ENCODE measurements at places on chromosomes 2 and 18.

DNA sequence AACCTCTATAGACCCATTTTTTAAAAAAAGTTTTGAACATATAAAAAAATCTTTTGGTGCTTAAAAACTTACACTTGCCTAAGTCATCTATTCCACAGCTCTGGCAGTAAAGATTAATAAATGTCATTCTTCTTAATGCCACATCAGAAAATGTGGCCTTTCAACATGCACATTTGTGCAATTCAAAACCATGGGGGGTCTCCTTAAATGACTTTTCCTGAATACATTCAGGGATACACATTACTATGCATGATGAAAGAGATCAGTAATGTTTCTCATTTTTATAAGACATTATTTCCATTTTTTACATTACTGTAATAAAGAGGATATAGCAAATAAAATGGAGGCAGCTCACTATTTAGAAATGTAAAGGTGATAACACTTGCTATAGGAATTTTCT, 142.3 kb downstream of the RBM43 start:
- DNase-seq = no peak

DNA sequence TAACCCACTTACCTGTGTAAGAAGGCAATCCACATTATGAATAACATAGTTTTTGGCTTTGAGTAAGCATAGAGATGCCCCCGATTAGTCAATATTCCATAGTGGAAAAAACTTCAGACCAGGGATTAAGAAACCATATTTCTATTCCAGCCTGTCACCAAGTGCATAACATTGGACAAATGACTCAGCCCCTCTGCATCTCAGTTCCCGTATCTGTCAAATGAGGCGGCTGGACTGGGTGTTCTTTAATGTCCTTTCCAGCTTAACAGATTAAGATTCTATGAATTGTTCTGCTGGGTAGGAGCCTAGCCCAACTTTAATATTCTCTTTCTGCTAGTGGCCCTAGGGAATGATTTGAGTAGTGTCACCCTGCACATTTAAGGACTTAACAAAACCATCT, 11.8 kb upstream of the FTCDNL1 start:
- no peak for DNase-seq

DNA sequence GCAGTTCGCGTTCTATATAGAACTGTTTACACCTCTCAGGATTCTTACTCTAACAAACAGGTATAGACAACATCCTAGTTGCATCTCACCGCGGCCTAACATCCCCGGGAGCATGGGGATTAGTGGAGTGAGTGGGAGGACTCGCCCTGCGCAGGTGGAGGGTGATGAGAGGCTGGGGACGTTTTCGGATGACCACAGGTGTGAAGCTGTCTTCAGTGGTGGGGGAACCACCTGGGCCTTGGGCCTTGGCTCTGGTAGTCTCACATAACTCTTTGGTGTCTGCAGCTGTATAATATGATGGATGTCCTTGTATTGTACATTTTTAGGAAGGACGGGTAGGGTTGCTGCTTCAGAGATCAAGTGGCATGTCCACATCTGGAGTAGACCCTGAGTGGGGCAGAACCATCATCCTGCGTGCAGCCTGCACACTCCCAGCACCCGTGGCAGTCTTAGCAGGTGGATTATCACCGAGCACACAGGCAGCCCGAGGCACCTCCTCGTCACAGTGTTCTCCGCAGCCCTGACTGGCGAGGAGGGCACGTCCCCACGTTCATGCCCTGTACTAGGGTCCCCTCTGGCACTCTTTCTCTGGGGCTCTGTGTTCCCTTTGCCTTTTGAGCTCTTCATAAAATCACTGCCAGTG, 56.0 kb downstream of the AGAP1 start:
- DNase-seq = no peak

GRCh38 chr2:233680361-233681045, 1.2 kb upstream of the UGT1A7 start:
- DNase-seq = no peak

- DNase-seq = no peak
Observed at GRCh38 chr2:238954841-238955591, 107.1 kb downstream of the TWIST2 start.

GRCh38 chr18:48137374-48138081, 207.1 kb upstream of the SMAD2 start:
- DNase-seq = no peak
